ENCODE measurements at places on chromosomes 4 and X.
A peak's percentile ranks its signal among the peaks of the same experiment; 100 is the strongest.

DNA sequence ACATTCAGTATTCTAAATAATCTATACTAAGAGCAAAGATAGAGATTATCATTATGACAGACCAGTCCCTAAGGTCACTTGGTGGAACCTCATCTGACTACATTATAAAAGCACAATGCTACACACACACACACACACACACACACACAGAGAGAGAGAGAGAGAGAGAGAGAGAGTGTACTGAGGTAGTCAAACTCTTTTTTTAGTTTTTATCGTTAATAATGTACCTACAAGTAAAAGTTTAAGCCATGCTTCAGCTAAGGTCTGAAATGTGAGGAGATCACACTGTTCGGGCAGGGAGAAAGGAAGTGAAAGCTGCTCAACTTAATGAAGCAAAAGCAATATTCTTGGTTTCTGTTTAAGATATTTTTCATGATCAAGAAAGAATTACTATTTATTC is 75.8 kb upstream of the CCDC160 start:
- DNase-seq = no peak

DNA sequence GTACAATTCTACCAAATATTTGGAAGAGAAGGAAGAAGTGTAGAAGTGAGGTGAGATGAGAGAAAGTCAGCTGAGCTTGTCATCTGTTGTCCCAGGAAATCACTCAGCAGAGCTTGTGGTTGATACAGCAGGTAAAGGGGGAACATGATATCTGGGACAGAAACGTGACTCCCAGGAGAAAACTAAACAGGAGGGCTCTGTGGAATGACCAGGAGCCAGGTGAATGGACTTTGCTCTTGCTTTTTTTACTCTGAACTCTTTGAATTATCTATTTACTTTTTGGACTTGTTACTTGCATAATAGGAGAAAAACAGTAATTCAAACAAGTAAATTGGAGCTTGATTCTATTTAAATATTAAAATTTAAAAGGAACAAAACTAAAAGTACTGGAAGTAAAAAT is 555.6 kb upstream of the FRG1 start:
- no peak for DNase-seq

DNA sequence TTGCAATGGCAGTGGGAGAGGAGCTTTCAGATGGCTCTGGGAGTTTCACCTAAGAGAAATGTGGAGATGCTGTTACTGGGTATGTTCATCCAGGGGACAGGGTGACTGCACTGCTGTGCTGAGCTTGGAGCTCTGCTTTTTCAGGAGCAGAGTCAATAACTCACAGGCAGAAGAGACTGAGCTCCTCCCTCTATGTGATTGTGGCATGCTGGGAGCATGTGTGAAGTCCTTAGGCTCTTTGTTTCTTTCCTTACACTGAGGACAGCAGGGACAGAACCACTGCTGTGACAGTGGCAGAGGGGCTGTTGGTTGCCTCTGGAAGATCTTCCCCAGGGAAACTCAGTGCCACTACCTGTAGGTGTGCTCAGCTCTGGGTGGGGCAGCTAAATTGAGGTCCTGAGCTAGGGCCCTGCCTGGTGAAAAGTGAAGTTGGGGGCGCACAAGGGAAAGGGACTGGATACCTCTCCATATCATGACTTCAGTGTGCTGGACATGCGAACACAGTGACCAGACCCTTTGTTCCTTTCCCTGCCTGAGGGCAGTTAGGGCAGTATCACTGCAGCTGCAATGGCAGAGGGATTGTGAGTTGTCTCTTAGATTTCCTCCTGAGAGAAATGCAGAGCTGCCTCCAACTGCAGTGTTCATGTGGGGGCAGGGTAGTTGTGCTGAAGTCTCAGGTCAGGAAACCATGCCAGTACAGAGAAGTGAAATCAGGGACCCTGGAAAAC is 156.7 kb downstream of the TENT5D start:
- DNase-seq = no peak

DNA sequence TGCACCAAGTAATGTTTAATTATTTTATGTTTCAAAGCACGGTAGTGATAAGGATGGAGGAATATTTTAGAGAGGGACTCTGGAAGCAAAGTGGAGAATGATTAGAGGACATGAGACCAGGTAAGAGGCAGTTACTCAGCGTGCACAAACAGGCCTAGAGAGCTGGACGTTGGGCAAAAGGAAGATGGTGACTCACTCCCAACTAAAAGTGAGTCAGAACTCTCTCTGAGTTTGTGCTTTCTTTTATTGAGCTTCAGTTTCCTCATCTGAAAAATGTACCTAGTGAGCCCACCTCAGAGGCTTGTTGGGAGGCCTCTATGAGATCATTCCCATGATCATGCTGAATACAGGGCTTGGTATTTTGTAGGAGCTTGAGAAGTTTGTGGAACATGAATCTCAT is 1.6 kb upstream of the ZC4H2 start:
- DNase-seq = no peak

- no peak for DNase-seq
These were observed 6.9 kb downstream of the PDLIM5 start for GRCh38 chr4:94458682-94459081.

GRCh38 chrX:118974088-118974907 is at the start of gene LONRF3:
LONRF3 (plus strand) TSS chrX:118974618; CDS start chrX:118974781, 163 bp downstream.
- no peak for DNase-seq

- DNase-seq = peak; percentile 20
These were observed 82.1 kb downstream of the SLC39A8 start for GRCh38 chr4:102263024-102263787.

DNA sequence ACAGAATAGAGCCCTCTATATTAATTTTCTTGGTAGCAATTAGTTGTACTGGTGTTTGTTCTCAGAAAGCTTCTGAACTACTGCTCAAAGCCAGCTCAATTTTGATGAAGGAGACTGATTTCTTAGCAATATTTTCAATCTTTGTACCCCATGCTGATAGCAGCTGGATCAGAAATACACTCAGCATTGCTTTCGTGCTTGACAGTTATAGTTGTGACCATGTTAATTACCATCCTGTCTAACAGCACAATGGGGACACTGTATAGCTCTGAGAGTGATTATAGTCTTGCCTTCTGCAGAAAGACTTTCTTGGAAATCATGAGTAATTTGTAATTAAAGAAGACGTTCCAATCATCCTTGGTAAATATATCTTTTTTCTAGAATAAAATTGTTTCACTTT is 79.7 kb upstream of the GNPDA2 start:
- DNase-seq = no peak

DNA sequence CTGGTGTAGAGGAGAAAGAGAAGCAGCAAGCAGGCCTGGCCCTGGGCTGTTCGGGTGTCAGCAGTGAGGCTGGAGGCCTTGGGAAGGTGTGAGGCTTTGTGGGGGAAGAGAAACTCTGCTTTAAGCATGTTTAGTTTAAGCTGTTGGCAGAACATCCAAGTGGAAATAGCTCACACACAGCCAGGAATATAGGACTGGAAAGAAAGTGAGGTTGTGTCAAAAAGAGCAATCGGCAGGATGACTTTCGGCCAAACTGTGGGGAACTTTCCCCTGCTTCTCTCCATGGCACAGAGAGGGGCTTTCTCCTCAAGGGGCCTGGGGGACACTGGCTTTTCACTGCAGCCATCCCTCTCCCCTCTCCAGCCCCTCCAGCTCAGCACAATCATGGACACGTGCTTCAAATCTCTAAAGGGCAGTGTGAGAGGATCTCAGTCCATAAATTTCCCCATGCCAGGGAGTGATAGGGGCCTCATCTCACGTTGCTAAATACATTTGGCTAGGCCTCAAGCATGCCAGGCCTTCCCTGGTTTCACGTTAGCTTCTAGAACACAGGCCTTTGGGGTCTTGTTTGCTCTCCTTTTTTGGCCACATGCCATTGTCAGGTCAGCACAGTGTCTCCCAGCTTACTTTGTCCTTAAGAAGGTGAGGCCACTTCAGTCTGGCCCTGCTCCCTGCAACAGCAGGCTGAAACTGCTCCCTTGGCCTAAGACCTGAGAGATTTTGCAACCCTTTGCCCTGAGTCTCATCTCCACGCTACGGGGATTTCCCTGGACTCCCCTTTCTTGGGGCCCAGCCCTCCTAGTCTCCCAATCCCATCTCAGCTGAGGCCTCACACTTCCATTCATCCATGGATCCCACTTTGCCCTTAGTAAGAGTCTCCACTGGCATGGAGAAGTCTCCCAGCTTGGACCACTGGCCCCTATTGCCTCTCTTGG is 8.3 kb upstream of the CITED1 start:
- DNase-seq = no peak

DNA sequence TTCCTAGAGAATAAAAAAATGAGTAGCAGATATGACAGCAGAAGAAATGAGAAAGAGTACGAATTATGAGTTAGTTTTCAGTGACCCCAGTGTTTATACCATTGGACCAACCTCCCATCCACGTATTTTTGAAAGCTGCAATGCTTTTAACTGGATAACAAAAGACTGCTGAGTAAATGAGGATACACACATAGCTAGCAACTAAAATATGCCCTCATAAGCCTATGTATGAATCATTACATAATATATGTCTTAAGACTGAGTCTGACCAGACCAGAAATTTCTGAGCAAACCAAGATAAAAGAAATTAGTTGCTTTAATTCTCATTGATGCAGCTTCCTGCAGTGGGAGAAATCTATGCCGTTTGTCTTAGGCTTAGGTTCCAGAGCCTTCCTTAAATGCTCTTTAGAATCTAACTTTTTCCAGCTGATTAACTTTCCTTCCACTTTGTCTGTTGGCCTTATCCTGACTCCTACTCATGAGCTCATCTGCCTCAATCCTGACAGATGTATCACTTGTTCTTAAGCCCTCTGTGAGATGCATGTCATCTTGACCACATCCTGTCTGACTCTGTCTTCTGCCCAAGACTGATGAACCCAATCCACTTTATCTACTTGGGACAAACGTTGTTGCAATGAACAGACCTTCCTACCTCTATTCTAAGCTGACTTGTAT is 301.4 kb upstream of the AADAT start:
- DNase-seq = no peak

GRCh38 chr4:168502861-168503260 is 6.0 kb downstream of the PALLD start:
- no peak for DNase-seq

Data from NCI-H1930 (cell line).